T-cell (primary cell): ENCODE measurements at places on chromosomes 5 and 9.

DNA sequence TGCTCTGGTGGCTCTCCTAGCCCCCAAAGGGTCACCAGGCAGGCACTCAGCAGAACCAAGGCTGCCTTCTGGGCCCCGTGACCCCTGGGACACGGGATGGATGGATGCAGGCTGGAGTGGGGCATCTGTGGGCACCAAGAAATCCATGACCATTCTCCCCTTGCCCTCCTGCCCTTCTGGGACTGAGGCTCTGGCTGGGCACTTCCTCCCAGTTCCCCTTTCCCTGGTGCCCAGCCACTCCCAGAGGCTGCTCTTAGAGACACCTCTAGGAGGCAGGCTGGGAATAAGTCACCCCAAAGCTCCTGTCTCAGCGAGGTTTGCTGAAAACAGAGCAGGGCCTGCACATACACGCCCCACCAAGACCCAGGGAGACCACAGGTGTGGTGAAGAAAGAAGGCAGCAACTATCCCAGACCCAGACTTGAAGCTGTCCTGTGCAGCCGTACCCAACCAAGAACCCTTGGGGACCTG lies 943 bp downstream of the STING1 start:
- no peak for DNase-seq

DNA sequence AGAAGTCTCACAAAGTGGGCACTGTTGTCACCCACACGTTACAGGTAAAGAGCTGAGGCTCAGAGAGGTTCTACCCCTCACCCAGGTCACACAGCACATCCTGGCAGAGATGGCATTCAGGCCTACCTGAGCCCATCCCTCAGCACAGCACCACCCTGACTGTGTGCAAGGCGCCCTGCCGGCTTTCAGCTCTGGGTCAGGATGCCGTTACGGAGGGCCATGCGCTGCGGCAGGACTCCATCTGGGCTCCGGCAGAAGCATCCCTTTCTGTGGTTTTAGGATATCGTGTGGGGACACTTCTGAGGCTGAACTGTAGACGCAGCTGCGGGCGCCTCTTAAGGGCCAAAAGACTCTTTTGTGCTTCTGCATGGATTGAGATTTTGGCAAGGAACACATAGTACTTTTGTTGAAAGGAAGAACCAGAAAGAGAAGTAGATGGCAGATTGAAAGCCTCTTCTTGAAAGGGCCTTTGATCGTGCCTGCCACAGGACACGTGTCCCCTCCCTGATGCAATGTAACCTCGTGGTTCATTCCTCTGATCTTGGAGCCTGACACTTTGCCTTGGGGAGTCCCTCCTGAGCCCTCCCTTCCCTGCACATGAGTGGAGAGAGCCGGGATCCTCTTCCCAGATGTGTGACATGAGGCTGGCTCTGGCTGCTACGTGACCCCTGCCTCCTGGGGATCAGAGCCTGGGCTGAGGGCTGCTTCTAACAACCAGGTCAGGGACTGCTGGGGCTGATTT lies 31.3 kb downstream of the USP20 start:
- DNase-seq: peak; percentile 49

DNA sequence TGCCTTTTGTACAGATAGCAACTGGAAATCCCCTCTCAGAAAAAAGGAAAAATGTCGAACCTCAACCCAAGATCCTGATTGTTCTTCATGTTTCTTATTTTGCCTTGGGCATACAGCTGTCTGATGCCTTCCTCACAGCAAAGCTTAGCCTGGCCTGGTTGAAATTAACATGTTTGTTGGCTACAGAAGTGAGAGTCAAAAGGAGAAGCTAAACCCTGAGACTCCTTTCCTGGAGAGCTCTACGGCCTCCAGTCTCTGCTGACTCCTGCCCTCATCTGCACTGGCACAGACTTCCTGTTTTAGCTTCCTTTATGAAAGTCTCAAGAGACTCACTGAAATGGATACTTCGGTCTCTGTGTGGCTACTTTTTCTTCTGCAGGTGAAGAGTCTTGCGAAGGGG lies 186.7 kb downstream of the PARP8 start:
- no peak for DNase-seq

DNA sequence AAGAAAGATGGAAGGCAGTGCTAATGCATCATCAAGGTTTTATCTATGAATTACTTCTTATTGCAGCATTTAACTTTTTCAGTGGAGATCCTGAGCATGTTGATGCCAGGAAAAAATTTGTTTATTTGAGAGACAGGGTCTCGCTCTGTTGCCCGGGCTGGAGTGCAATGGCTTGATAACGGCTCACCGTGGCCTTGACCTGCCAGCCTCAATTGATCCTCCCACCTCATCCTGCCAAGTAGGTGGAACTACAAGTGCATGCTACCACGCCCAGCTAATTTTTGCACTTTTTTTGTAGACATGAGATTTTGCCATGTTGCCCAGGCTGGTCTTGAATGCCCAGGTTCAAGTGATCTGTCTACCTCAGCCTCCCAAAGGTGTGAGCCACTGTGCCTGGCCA lies 47.2 kb downstream of the AOPEP start:
- DNase-seq: no peak

DNA sequence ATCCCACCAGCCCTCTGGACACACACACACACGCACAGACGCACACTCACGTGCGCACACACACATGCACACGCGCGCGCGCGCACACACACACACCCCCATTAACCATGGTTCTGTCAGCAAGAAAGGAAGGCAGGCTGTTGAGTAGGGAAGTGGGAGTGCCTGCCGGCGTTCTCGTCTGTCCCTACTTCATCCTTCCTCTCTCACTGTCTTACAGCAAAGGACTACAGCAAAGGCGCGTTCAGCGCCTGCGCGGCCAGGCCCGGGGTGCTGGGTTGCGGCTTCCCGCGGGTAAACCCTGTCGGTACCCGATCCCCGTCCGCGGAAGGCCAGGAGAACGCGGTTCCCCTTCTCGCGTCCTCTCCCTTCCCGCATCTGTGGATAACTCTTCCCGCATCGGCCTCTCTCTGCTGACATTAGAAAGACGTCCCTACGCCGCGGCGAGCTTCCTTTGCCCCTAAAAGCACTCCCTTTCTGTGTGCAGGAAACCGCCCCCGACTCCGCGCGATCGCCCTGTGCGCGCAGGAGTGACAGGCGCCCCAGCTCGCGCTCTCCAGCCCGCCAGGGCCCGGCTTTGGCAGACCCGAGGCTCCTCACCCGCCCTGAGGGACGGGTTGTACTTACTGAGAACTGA lies 219.2 kb downstream of the AGTPBP1 start:
- peak; percentile 2 for DNase-seq

- DNase-seq: no peak
Observed at GRCh38 chr5:108141676-108142075, 240.2 kb downstream of the FBXL17 start.

- no peak for DNase-seq
Observed at GRCh38 chr5:97078958-97079743, 63.3 kb downstream of the LIX1 start.

DNA sequence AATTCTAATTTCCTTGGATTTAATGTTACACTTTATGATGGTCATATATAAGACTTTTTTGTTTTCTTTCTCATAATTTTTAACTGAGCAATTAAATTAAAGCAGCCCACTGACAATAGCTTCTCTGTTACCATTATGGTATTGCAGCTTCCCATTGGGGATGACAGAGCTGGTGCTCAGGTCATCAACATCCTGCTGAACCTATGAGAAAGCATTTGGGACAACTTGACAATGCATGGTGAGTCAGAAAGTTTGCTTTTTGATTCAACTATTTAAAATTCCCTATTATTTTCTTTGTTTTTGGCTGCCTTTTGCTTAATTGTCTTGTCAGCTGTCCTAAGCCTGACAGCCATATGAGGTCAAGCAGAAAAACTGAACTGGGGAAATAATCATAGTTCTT lies 487.4 kb upstream of the RIOK2 start:
- DNase-seq: no peak

DNA sequence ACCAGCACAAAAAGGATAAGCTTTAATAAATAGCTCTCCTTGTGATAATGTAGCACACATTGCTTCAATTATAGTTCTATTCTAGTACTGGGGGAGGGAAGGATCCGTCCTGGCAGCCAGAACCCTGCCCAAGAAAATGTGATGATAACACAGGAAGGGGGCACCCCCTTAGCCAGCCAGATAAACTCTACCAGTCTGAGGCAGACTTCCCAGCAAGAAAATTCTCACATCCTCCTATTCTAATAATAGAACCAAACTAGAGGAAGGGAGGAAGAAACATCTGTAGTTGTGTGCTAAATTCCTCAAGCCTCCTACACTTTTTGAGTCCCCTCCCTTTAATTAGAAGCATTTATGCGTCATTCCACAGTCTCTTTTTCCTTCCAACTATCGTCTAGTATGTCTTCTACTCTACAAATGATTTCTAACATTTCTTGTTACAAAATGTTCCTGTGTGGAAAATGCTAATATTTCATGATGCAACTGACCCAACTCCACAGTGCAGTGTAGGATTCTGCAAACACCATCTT lies 261.0 kb downstream of the SEMA5A start:
- no peak for DNase-seq
